ENCODE measurements at places on chromosomes 1 and 21. TPM values are rescaled to one million over a fixed set of nuclear protein-coding genes. Genes with fewer than 3 reads are reported as not detected.
A peak's percentile ranks its signal among the peaks of the same experiment; 100 is the strongest.

Gene OR2L8
- total RNA-seq, result not detected

Gene HCRTR1
- total RNA-seq, result not detected

Gene PPM1J
- 4.9 TPM for total RNA-seq

Gene CTH
- total RNA-seq, result 11.7 TPM

Gene VCAM1
- 12.3 TPM for total RNA-seq

Gene TP73
- total RNA-seq, result 0.66 TPM

Gene RPE65
- 0.33 TPM for total RNA-seq

- no peak overlapping the region for H3K27ac ChIP-seq
- H3K27me3 ChIP-seq, result no peaks in the 10 kb centered on the region
- no peaks in the 10 kb centered on the region for H3K36me3 ChIP-seq
- H3K4me1 ChIP-seq, result no peaks in the 10 kb centered on the region
- no peak overlapping the region for H3K4me3 ChIP-seq
- DNase-seq, result no peak
Observed at GRCh38 chr1:22688466-22688865, 22.2 kb upstream of the EPHB2 start.

DNA sequence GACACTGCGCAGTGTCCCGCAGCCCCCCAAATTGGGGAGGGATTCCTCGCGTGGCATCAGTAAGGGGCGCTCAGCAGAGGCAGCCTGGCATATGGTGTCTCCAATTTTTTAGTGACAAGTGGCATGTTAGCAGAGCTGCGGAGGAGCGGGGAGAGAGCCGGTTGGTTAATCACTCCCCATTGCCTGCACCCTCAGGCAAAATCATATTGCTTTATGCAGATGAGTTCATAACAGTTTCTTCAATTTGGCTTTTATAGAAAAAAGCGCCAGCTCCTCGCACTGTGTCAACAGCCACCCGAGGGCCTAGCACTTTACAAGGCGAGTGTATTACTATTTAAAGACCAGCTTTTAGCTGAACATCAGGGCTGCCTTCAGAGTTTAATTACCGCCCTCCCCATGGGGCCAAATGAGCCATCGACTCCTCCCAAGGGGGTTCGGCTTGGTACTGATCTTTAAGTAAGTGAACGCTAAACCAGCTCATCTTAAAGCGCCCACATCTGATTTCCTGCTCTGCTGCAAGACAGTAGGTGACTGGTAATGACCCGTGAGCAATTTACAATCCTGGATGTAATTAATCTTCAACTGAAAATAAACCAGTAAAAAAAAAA, 298.9 kb downstream of the DSCAM start:
- H3K27ac ChIP-seq, result no peak overlapping the region
- H3K36me3 ChIP-seq, result no peaks in the 10 kb centered on the region
- no peaks in the 10 kb centered on the region for H3K4me1 ChIP-seq
- no peak overlapping the region for H3K4me3 ChIP-seq

GRCh38 chr1:43870306-43870705, 63.3 kb upstream of the ARTN start:
- no peaks in the 10 kb centered on the region for H3K4me1 ChIP-seq
- no peaks in the 10 kb centered on the region for H3K27me3 ChIP-seq
- DNase-seq, result no peak
- H3K27ac ChIP-seq, result no peak overlapping the region
- H3K4me3 ChIP-seq, result no peak overlapping the region

GRCh38 chr1:203932556-203932955, 71.2 kb downstream of the SNRPE start:
- no peak overlapping the region for H3K4me3 ChIP-seq
- no peak for DNase-seq

- H3K4me1 ChIP-seq, result peaks cover 10% of the 10 kb centered on the region
- H3K4me3 ChIP-seq, result no peak overlapping the region
- H3K27me3 ChIP-seq, result no peaks in the 10 kb centered on the region
- no peaks in the 10 kb centered on the region for H3K36me3 ChIP-seq
Observed at GRCh38 chr1:17212009-17212408, 7.1 kb downstream of the PADI1 start.

- no peak for DNase-seq
- H3K27ac ChIP-seq, result no peak overlapping the region
- no peaks in the 10 kb centered on the region for H3K36me3 ChIP-seq
- no peaks in the 10 kb centered on the region for H3K27me3 ChIP-seq
- no peak overlapping the region for H3K4me3 ChIP-seq
Observed at GRCh38 chr1:43711049-43711448, 3.7 kb downstream of the ST3GAL3 start.

DNA sequence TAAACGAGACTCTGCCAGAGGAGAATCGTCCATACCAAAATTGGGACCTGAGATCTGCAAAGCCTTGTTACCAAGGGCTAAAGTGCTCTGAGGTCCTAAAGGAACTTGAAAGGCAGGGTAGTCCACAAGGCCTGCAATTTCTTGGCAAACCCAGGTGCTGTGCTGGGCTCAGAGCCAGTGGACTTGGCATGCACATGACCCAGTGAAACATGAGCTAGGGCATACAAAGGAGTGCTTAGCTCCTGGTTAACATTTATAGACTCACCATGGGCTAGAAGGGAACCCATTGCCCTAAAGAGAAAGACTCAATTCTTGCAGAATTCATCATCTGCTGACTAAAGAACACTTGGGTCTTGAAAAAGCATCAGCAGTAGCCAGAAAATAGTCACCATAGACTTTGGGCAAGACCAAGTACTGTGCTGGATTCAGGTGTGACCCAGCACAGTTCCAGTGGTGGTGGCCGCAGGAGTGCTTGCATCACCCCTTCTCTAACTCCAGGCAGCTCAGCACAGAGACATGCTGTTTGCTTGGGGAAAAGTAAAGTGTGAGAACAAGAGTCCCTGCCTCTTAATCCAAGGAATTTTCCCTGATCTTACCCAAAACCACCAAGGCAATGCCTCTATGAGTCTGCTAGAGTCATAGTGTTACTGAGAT, 1069.4 kb upstream of the ADGRL2 start:
- no peak overlapping the region for H3K27ac ChIP-seq
- H3K27me3 ChIP-seq, result no peaks in the 10 kb centered on the region
- no peaks in the 10 kb centered on the region for H3K36me3 ChIP-seq
- DNase-seq, result peak; percentile 52
- H3K4me3 ChIP-seq, result no peak overlapping the region

DNA sequence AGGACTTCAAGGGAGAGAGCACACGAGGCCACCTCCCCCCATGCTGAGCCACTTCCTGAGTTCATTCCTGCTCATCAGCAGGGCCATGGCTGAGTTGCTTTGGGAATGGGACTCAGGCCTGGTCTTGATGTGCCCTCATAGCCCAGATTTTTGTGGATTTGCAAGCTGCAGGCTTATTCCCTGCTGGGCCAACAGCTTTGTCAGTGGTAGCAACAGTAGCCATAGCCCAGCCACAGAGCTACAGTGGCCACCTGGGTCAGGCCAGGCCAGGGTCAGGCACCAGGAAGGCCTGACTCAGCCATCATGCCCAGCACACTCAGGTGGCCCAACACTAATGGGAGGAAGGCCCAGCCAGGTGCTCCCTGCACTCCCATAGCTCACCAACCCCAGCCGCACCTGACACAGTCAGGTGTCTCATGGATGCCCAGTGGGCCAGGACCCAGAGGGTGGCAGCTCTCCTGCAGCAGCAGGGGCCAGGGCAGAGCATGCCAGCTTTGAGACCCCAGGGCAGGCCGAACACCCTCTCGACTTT, 33.5 kb downstream of the EPHA2 start:
- H3K27me3 ChIP-seq, result no peaks in the 10 kb centered on the region
- no peaks in the 10 kb centered on the region for H3K4me1 ChIP-seq
- H3K36me3 ChIP-seq, result no peaks in the 10 kb centered on the region
- no peak overlapping the region for H3K4me3 ChIP-seq
- peak overlapping the region; percentile 69 for H3K27ac ChIP-seq

All from breast epithelium (tissue), 4 donors.